ENCODE measurements at places on chromosomes 11 and 22.

GRCh38 chr11:83612891-83613766 is 327.0 kb upstream of the CCDC90B start:
- DNase-seq = peak; percentile 13

DNA sequence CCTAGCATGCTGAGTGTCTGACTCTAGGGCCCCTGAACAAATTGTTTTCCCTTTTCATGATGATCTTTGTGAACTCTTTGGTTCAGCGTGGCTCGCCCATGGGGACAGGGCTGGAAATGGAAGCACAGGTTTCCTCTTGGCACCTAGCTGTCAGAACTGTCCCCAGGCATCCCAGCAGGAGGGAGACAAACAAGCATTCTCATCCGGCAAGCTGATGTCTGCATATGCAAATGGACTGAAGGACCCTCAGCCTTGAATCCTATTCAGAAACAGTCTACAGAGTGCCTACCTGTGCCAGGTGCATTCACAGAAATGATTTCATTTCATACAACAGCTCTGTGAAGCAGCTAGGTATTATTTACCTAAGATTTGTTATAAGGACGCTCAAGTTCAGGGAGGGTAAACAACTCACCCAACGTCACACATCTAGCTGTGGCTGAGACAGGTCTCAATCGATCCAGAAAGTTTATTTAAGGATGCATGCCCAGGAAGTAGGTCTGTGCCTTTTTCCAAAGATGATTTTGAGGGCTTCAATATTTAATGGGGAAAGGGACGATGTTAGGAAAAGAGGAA is 176.4 kb downstream of the KIRREL3 start:
- DNase-seq = no peak

GRCh38 chr11:118763041-118763440 is 27.9 kb downstream of the DDX6 start:
- no peak for DNase-seq

DNA sequence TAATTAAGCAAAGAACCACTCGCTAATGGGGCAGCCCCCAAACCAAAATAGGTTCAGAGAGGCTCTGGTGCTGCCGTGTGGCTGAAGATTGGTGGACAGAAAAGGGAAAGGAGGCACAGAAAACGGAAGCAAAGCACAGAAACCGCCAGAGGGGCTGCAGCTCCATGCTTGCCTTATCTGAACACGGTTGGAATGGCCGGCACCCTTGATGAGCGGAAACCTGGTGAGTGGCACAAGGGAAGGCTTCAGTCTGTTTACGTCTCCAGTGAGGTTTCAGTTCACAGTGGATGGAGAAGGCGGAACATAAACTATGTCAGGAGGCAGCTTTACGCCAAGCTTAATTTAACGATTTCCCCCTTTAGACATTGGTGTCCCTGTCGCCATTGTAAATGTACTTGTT is 5.2 kb upstream of the PRR33 start:
- DNase-seq = no peak

- peak; percentile 98 for DNase-seq
Measured at GRCh38 chr11:33633251-33634003, 67.2 kb downstream of the C11orf91 start.

- DNase-seq = no peak
Measured at GRCh38 chr11:74925281-74925680, 23.6 kb downstream of the XRRA1 start.

GRCh38 chr11:134515081-134515960 is 103.3 kb upstream of the B3GAT1 start:
- no peak for DNase-seq

GRCh38 chr11:96331699-96332116 is 11.3 kb downstream of the MAML2 start:
- no peak for DNase-seq

GRCh38 chr11:33772300-33772699 is 2.0 kb downstream of the FBXO3 start:
- no peak for DNase-seq

- no peak for DNase-seq
Measured at GRCh38 chr22:45823336-45823735, 151.7 kb downstream of the ATXN10 start.

DNA sequence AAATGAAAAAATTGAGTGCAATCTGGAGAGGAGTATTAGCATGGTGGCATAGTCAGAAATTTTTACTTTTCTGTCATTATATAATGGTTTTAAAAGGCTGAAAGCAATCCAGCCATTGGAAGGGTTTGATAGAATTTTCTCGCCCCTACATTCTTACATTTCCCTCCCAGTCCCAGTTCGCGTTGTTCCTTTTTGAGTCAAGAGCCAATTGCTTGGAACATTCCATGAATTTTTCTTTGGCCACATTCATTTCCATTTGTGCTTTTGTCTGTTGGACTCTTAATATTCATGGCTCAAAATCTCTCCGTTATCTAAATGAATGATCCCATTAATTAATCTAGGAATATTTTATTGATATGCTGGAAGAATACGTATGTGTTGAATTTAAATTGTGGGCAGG is 66.0 kb downstream of the GRK3 start:
- DNase-seq = no peak

DNA sequence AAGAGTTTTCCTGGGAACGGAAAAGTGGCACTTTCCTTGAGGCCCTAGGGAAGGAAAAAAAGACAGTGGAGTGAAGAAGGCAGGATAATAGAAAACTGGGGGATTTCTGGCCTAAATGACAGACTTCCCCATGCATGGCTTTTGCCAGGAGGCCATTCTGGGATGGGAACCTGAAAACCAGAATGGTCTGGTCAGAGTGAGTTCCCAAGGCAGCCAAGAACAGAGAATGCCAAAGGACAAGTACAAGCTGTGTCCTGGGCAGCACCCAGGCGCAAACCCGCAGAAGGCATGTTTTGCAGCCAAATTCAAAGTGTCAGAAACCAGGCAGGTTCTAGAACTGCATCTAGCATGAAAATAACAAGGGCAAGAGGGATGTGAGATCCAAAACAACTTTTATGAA is 162.4 kb downstream of the SPON1 start:
- no peak for DNase-seq

- no peak for DNase-seq
Measured at GRCh38 chr11:88414385-88414861, 76.9 kb upstream of the CTSC start.

- no peak for DNase-seq
Measured at GRCh38 chr11:26243426-26243825, 88.5 kb upstream of the ANO3 start.

- DNase-seq = no peak
Measured at GRCh38 chr11:118618115-118618990, 10.9 kb downstream of the PHLDB1 start.

DNA sequence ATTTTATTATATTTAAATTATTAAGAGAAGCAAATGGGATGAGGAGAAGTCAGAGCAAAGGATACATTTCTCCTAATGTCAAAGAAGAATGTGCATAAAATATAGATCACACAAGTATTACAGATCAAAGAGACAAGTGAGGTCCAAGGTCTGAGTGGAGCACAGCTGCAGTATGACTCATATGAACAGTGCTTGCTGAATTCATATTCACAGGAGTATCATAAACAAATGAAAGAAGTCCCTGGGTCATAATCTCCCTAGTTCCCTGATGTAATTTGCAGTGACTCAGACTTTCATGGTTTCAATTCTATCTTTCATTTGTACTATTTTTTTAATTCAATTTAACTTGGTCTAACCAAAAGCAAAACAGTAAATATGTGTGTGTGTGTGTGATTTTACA is 499.0 kb upstream of the CCDC179 start:
- DNase-seq = no peak

DNA sequence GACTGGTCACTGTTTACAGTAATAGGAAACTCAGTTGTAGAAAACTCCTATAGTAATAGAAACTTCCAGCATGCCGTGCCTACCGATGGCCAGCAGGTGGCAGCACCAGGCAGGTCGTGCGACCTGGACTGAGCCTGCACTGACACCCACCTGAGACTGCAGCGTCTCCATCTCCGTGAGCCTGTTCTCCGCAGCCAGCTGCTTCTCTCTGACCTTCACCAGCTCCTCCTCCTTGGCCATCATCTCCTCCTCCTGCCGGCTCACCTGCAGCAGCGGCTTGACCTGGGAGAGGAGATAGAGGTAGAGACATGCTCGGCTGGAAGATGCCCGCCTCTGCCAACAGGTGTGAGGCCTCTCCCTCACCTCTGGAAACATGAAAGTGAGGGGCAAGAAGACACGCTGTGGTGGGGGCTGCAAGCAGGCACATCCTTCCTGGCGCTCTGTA is 48.5 kb downstream of the APOL1 start:
- peak; percentile 9 for DNase-seq

DNA sequence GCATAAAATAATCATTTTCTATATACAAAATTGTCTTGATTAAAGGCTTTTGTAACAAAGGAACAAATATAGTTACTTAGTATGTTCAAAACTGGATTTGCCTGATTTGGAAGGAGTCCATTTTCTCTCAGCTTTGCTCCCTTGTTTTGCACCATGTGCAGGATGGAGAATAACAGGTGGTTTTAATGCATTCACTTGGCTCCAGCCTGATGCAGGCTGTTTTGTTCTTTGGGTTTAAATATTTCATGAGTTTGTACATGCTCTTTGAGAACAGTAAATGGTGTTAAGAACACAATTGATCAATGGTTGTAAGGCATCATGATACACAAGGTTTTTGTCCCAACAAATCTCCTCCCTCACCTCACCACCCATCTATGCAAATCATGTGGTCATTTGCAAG is 886.9 kb upstream of the CCDC90B start:
- DNase-seq = no peak

DNA sequence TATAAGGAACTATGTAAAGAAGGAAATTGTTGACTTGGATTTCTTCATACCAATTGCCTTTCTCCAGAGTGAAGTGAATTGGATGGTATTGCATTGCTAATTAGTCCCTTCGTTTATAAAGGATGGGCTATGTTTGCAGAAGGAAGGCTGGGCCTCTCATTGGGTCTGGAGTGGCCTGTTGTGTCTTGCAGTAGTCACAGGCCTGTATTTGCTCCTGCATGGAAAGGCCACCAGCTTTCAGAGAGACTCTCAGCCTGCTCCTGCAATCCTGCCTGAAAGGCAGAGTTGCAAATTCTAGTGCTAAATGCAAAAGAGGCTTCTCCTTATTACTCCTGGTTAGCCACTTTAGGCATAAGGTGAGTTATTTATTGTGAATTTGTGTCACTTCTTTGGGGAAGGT is 103.8 kb downstream of the EXT2 start:
- DNase-seq = peak; percentile 16

All from NCI-H748 treated with DMSO at 0.1 percent for 48 hours (cell line).